Effector memory CD8-positive, alpha-beta T cell (primary cell): ENCODE measurements at places on chromosomes 2 and 18.

GRCh38 chr18:31241900-31242409 lies 76.0 kb upstream of the DSG1 start:
- no peaks in the 10 kb centered on the region for H3K4me1 ChIP-seq
- DNase-seq = no peak
- H3K27ac ChIP-seq = no peak overlapping the region
- no peaks in the 10 kb centered on the region for H3K36me3 ChIP-seq
- no peaks in the 10 kb centered on the region for H3K27me3 ChIP-seq

DNA sequence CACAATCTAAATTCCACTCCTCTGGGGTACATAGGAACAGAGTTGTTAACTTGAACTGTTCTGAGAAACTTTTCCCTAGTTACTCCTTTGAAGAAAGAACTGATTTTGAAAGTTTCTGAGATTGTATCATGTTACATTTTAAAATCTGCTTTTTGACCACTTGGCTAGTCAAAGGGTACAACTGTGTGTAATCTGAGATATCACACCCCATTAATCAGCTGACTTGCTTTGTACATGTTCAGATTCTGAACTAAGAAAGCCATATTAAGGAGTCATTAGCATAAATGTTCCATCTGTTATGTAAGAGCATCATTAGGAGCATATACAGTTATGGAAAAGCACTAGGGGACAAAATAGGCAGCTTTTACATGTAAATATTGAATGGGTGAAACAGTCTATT lies 3.8 kb upstream of the WDR35 start:
- H3K4me3 ChIP-seq = no peak overlapping the region
- H3K27ac ChIP-seq = no peak overlapping the region
- H3K27me3 ChIP-seq = peaks cover 28% of the 10 kb centered on the region
- peaks cover 10% of the 10 kb centered on the region for H3K4me1 ChIP-seq
- peaks cover 12% of the 10 kb centered on the region for H3K36me3 ChIP-seq
- no peak for DNase-seq

DNA sequence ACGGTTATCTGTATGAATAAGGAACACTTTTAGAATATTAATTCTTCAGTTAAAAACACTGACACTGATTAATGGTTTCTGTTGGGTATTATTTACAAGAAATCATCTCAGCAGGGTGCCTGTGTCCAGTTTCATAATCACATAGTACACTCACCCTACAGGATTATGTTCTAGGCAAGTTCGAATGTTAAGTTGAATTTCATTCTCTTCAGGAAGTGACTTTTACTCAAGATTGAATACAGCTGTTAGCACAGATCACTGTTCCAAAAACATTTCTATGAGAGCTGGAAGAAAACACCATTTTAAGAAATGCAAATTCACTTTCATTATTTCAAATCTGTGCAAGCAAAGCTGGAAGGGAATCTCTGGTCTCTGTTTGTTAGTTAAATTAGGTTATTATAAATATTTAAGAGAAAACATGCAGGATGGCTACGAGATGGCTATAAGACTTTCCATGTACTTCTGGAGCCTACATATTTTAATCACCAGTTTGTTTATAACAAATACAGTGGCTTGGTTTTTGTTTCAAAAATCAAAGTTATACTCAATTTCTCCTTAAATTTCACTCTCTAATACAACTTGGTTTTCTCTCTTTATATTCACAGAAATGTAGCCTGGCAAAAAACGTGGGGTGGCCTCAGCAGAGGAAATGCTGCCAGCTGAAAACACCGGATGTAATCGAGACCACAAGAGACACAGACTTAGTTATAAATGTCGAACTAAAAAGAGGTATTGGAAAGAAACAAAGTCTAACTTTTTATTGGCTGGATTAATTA lies 65.8 kb downstream of the RBMS1 start:
- peaks cover 37% of the 10 kb centered on the region for H3K4me1 ChIP-seq
- DNase-seq = peak; percentile 44
- H3K4me3 ChIP-seq = peak overlapping the region; percentile 66
- H3K27ac ChIP-seq = peak overlapping the region; percentile 86
- H3K36me3 ChIP-seq = peaks cover 7% of the 10 kb centered on the region

- H3K36me3 ChIP-seq = no peaks in the 10 kb centered on the region
- H3K27ac ChIP-seq = no peak overlapping the region
- no peaks in the 10 kb centered on the region for H3K27me3 ChIP-seq
- H3K4me1 ChIP-seq = no peaks in the 10 kb centered on the region
- H3K4me3 ChIP-seq = no peak overlapping the region
These were observed 91.5 kb upstream of the TMEFF2 start for GRCh38 chr2:192286093-192286701.
